ENCODE measurements at places on chromosomes 7 and 10. TPM values are rescaled to one million over a fixed set of nuclear protein-coding genes. Genes with fewer than 3 reads are reported as not detected.
A peak's percentile ranks its signal among the peaks of the same experiment; 100 is the strongest.

RARRES2 gene
- 144 TPM for total RNA-seq

GRCh38 chr7:128737867-128738385 lies 1.2 kb upstream of the CALU start:
- H3K27me3 ChIP-seq: peaks cover 4% of the 10 kb centered on the region
- H3K27ac ChIP-seq: peak overlapping the region; percentile 95
- H3K36me3 ChIP-seq: no peaks in the 10 kb centered on the region
- no peak for DNase-seq
- peaks cover 31% of the 10 kb centered on the region for H3K4me1 ChIP-seq
- no peak overlapping the region for H3K4me3 ChIP-seq

DNA sequence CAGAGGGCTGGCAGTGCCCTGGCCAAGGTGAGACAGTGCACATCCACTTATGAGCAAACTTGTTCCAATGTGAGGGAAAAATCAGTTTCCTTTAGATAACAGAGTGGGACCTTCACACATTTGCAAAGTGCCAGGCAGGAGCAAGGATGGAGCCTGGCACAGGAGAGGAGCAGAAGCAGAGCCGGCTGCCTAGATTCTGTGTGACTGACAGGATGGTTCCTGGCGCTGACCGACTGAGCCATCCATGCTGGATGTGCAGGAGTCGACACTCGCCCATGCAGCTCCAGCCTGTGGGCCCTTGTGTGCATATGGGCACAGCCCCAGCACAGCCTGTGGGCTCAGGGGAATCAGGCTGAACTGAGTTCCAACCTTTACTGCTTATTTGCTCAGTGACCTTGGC lies 346.5 kb downstream of the GRID1 start:
- H3K4me3 ChIP-seq: no peak overlapping the region
- no peaks in the 10 kb centered on the region for H3K27me3 ChIP-seq
- no peaks in the 10 kb centered on the region for H3K4me1 ChIP-seq
- no peak for DNase-seq

FAM241B gene
- 5.0 TPM for total RNA-seq

DNA sequence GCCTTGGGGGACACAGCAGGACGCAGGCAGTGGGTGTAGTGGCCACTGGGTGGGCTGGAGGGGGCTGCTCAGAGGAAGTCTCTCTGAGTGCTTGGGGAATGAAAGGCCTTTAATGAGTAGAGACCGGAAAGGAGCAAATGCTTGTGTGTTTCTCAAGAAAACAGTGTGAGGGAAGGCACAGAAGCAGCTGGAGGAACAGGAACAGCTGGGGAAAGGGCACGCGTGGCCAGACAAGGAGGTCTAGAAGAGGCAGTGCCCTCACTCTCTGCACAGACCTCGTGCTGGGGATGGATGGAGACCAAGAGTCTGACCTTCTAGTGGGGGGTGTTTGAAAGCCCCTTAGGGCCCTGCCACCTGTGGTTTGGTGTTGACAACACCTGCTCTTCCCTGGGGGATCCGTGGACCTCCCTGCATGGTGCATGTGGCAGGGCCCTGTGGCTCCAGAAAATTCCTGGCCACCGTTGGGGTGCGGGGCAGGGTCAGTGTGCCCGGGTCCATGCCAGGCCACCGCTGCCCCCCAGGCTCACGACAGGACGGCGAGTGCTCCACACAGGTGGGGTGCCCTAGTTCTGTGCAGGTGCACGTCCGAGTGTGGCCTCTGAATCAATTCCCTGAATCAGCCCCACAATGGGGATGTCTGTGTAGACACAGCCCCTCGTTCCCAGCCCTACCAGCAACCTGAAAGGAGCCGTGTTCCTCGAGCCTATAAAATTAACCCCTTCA lies 25.9 kb upstream of the FAM20C start:
- H3K27me3 ChIP-seq: peaks cover under 1% of the 10 kb centered on the region
- H3K27ac ChIP-seq: no peak overlapping the region
- no peaks in the 10 kb centered on the region for H3K36me3 ChIP-seq
- H3K4me3 ChIP-seq: no peak overlapping the region
- peak; percentile 46 for DNase-seq

GRCh38 chr10:93899109-93899508 lies 5.3 kb downstream of the SLC35G1 start:
- peaks cover 12% of the 10 kb centered on the region for H3K4me1 ChIP-seq
- no peak for DNase-seq
- no peaks in the 10 kb centered on the region for H3K36me3 ChIP-seq
- H3K27ac ChIP-seq: no peak overlapping the region
- H3K27me3 ChIP-seq: no peaks in the 10 kb centered on the region
- no peak overlapping the region for H3K4me3 ChIP-seq

GRCh38 chr10:78805176-78805575 lies 263.6 kb upstream of the ZMIZ1 start:
- peak; percentile 58 for DNase-seq
- peaks cover 42% of the 10 kb centered on the region for H3K4me1 ChIP-seq
- no peaks in the 10 kb centered on the region for H3K36me3 ChIP-seq
- H3K27ac ChIP-seq: peak overlapping the region; percentile 73
- H3K4me3 ChIP-seq: no peak overlapping the region
- no peaks in the 10 kb centered on the region for H3K27me3 ChIP-seq

ZSWIM8 gene
- 125 TPM for total RNA-seq

DNA sequence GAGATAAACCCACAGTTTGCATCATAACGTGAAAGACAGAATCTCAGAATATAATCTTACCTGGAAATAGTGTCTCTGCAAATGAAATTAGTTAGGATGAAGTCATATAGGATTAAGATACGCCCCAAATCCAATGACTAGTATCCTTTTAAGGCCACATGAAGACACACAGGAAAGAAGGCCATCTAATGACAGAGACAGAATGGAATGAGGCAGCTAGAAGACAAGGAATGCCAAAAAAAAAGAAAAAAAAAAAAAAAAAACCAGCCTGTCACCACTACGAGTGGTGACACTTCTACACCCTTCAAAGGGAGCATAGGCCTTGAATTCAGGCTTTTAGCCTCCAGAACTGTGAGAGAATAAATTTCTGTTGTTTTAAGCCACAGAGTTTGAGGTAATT lies 82.9 kb downstream of the HYCC1 start:
- H3K4me1 ChIP-seq: peaks cover 9% of the 10 kb centered on the region
- no peak overlapping the region for H3K27ac ChIP-seq
- H3K4me3 ChIP-seq: no peak overlapping the region
- H3K27me3 ChIP-seq: no peaks in the 10 kb centered on the region
- H3K36me3 ChIP-seq: no peaks in the 10 kb centered on the region
- no peak for DNase-seq

GRCh38 chr10:22737587-22737986 lies 23.2 kb upstream of the PIP4K2A start:
- H3K36me3 ChIP-seq: no peaks in the 10 kb centered on the region
- H3K27me3 ChIP-seq: no peaks in the 10 kb centered on the region
- no peak for DNase-seq

GRCh38 chr10:48439581-48440041 lies 133.1 kb downstream of the MAPK8 start:
- H3K27ac ChIP-seq: no peak overlapping the region
- no peaks in the 10 kb centered on the region for H3K27me3 ChIP-seq
- DNase-seq: peak; percentile 57
- H3K4me1 ChIP-seq: no peaks in the 10 kb centered on the region
- H3K36me3 ChIP-seq: peaks cover 24% of the 10 kb centered on the region

IL6 gene
- total RNA-seq: 8.2 TPM

CLRN3 gene
- not detected for total RNA-seq

DNA sequence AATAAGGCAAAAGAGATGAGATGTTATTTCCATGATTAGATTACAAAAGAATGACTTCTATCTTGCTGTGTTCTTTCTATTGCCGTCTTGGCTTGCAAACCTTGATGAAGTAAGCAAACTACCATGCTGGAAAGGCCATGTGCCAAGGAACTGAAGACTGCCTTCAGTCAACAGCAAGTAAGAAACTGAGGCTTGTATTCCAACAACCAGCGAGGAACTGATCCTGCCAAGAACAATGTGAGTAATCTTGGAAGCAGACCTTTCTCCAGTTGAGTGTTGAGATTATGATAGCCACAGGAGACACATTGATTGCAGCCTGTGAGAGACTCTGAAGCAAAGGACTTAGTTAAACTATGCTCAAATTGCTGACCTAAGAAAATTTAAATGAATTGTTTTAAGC lies 164.6 kb upstream of the GRM3 start:
- no peaks in the 10 kb centered on the region for H3K4me1 ChIP-seq
- no peak for DNase-seq
- H3K27ac ChIP-seq: no peak overlapping the region
- H3K4me3 ChIP-seq: no peak overlapping the region

- no peak overlapping the region for H3K4me3 ChIP-seq
- no peaks in the 10 kb centered on the region for H3K4me1 ChIP-seq
- no peak overlapping the region for H3K27ac ChIP-seq
- peaks cover 5% of the 10 kb centered on the region for H3K27me3 ChIP-seq
These were observed 6.9 kb upstream of the NUDCD3 start for GRCh38 chr7:44497155-44498027.

- H3K4me1 ChIP-seq: peaks cover under 1% of the 10 kb centered on the region
- DNase-seq: no peak
- no peak overlapping the region for H3K27ac ChIP-seq
- H3K36me3 ChIP-seq: no peaks in the 10 kb centered on the region
These were observed 694 bp downstream of the C10orf62 start for GRCh38 chr10:97590082-97590747.

TWIST1 gene
- total RNA-seq: not detected

DNA sequence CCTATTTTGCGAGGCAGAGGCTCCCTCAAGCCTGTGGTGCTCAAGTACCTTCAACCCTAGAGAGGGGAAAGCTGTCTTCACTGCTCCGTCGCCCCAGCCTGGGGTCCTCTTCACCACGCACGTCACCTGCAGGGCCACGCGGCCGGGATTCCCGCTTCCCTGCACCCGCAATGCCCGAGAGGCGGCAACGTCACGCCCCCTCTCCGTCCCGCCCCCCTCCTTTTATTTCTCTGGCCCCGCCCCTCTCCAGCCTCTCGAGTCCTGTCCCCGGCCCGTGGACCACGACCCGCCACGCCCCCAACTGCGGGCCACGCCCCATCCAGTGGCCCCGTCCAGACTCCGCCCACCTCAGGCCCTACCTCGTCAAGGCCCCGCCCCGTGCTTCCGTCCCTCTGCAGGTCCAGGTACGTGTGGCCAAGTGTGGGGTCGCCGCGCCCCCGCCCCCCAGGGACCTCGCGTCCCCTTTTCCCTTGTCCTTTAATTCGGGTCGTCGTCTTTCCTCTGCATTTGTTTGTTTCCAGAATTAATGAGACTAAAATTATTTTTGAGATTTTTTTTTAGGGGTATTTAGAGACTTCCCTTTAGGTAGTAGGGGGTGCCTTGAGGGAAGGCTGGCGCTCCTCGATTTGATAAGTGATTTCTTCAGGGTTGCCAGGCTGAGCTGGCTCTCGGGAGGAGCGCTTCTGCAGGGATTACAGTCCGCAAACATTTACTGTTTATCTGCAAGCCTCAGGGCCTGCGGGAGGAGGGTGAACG lies 69.8 kb upstream of the BAIAP2L1 start:
- peaks cover 7% of the 10 kb centered on the region for H3K4me1 ChIP-seq
- H3K27me3 ChIP-seq: peaks cover 24% of the 10 kb centered on the region
- H3K27ac ChIP-seq: no peak overlapping the region
- peak overlapping the region; percentile 21 for H3K4me3 ChIP-seq

GRCh38 chr7:22944022-22944421 lies 69.9 kb downstream of the HYCC1 start:
- no peaks in the 10 kb centered on the region for H3K4me1 ChIP-seq
- H3K27me3 ChIP-seq: no peaks in the 10 kb centered on the region
- no peak for DNase-seq
- no peak overlapping the region for H3K27ac ChIP-seq
- H3K36me3 ChIP-seq: peaks cover 9% of the 10 kb centered on the region
- H3K4me3 ChIP-seq: no peak overlapping the region

PILRA gene
- total RNA-seq: 48.7 TPM

- no peak overlapping the region for H3K27ac ChIP-seq
- no peak overlapping the region for H3K4me3 ChIP-seq
- no peak for DNase-seq
- no peaks in the 10 kb centered on the region for H3K36me3 ChIP-seq
- H3K4me1 ChIP-seq: no peaks in the 10 kb centered on the region
These were observed 158.5 kb downstream of the C10orf105 start for GRCh38 chr10:71561003-71561574.

DNA sequence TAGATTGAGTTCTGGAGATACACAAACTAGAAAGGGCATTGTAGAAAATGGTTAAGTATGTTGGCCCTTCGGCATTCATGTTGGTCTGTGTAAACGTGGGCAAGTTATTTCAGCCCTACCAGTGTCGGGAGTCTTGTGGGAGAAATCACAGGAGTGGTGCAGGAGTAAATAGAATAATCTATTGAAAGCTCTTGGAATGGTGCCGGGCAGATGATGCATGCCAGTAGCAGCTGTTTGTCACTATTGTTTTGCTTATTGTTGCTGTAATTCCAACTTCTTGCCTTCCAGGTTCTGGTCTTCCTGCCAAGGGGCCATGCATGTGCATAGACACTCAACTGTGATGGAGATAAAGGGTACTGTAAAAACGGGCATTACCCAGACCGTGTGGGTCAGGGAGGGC lies 259.4 kb downstream of the CAMK1D start:
- no peaks in the 10 kb centered on the region for H3K36me3 ChIP-seq
- H3K27me3 ChIP-seq: no peaks in the 10 kb centered on the region
- no peak overlapping the region for H3K4me3 ChIP-seq

DNA sequence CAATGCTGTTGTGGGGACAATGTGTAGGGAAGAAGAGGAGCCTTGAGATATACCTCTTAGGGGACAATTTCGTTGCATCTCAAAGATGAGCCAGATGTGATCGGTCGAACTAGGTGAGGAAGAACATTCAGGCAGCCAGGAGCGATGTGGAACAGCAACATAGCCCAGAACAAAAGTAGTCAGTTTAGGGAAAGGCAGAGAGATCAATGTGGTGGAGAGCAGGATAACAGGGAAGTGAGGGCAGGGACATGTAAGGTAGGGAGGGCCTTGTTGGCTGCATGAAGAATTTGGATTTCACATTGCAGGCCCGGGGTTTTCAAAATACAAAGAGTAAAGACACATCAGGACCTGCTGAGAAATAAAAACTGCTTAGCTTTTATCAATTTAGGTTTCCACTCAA lies 29.1 kb upstream of the MACC1 start:
- peaks cover 3% of the 10 kb centered on the region for H3K4me1 ChIP-seq
- H3K27ac ChIP-seq: no peak overlapping the region
- no peak overlapping the region for H3K4me3 ChIP-seq
- DNase-seq: no peak

GRCh38 chr10:75779276-75779675 lies 347.9 kb downstream of the LRMDA start:
- H3K27ac ChIP-seq: no peak overlapping the region
- no peaks in the 10 kb centered on the region for H3K27me3 ChIP-seq
- H3K4me1 ChIP-seq: no peaks in the 10 kb centered on the region

GRCh38 chr7:6271060-6271658 lies 1.3 kb downstream of the CYTH3 start:
- DNase-seq: peak; percentile 68
- no peaks in the 10 kb centered on the region for H3K36me3 ChIP-seq
- peak overlapping the region; percentile 74 for H3K27ac ChIP-seq
- no peaks in the 10 kb centered on the region for H3K27me3 ChIP-seq
- H3K4me1 ChIP-seq: peaks cover 38% of the 10 kb centered on the region

H2BK1 gene
- total RNA-seq: not detected
